ENCODE measurements at places on chromosomes 3 and 15.

DNA sequence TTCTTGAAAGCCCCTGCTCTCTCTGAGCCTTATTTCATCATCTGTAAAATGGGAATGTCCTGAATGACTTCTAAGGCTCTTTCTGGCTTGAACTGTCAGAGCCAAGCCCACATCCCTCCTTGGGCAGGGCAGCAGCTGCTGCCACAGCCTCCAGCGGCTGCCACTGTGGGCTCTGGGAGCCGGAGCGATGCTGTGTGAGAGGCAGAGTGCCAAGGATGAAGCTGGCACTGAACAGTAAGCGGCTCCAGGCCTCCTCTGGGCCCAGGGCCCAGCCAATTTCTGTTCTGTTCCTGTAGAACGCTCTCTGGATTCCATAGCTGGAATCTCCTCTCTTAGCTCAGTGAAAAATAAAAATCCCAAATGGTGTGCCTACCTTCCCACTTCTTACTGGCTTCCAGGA is 4.4 kb downstream of the CPLX3 start:
- no peak for DNase-seq

DNA sequence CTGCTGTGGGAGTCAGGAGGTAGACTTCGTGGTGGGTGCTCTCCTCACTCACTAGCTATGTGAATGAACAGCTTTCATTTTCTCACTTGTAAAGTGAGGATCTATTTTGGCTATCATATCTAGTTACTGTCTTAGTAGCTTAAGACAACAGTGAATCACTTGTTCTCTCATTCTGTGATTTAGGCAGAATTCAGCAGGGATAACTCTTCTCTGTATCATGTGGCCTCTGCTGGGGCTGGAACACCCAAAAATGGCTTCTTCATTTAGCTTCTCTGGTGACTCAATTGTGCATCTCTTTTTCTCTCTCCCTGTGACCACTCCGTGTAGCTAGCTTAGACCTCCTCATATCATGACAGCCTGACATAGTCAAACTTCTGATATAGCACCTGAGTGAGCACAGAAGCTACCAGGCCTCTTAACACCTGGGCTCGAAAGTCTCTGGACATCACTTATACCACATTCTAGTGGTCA is 68.4 kb downstream of the BFSP2 start:
- no peak for DNase-seq

DNA sequence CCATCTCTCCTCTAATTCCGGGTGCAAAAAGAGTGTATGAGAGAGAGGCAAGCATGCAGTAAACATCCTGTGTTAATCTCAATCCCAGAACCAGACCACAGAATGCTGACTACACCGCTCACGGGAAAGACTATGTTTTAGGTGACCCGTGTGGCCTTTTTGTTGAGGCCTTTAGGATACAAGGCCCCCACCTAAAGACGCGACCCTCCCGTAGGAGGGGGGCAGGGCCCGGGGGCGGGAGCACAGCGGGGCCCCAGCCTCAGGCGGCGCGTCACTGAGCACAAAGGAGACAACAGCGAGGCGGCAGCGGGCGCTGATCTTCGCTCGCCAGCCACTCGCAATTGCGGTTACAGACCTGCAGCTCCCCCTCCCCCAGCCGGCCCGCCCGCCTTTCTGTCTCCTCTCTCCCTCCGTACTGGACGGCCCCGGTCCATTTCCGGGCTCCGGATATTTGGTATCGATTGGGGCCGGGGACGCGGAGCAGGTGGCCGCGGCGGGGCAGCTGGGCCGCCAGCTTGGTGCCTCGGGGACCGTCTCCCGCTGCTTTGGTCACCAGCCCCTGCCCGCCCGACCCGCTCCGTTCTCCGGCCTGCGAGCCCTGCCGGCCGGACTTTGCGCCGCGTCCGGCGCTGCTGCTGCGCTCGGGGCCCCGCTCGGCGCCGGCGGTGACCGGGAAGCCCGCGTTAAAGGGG is at the start of gene CCDC50:
CCDC50 (plus strand) TSS at position 433 of the 692 bp plus-strand sequence. CDS start 281 bp downstream, outside the sequence.
- DNase-seq: peak; percentile 49

- DNase-seq: no peak
These were observed 248.5 kb upstream of the TGFBR2 start for GRCh38 chr3:30357897-30358296.

DNA sequence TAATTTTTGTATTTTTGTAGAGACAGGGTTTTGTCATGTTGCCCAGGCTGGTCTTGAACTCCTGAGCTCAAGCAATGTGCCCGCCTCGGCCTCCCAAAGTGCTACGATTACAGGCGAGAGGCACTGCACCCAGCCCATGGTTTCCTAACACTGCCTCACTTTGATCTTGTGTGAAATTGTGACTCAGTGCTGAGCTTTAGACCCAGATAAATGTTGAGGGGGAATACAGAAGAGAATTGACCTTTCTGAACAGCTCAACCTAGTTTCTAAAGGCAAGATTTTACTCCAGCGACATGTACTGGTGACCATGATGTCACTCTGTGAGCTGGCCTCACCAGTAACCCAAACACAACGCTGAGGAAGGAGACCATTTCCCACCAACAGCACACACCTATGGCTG is 73.5 kb downstream of the ATP1B3 start:
- no peak for DNase-seq

GRCh38 chr15:70559265-70560239 is 203.8 kb downstream of the UACA start:
- DNase-seq: peak; percentile 74

GRCh38 chr15:96068897-96069296 is 261.6 kb upstream of the NR2F2 start:
- DNase-seq: no peak

DNA sequence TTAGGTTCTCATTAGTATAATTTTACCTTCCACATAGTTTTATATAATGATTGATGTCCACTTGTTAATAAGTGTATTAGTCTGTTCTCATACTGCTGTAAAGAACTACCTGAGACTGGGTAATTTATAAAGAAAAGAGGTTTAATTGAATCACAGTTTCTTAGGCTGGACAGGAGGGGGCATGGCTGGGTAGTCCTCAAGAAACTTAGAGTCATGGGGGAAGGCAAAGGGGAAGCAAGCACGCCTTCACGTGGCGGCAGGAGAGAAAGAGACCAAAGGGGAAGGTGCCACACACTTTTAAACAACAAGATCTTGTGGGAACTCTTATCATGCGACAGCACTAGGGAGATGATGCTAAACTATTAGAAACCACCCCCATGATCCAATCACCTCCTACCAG is 19.2 kb downstream of the DZIP3 start:
- DNase-seq: no peak

DNA sequence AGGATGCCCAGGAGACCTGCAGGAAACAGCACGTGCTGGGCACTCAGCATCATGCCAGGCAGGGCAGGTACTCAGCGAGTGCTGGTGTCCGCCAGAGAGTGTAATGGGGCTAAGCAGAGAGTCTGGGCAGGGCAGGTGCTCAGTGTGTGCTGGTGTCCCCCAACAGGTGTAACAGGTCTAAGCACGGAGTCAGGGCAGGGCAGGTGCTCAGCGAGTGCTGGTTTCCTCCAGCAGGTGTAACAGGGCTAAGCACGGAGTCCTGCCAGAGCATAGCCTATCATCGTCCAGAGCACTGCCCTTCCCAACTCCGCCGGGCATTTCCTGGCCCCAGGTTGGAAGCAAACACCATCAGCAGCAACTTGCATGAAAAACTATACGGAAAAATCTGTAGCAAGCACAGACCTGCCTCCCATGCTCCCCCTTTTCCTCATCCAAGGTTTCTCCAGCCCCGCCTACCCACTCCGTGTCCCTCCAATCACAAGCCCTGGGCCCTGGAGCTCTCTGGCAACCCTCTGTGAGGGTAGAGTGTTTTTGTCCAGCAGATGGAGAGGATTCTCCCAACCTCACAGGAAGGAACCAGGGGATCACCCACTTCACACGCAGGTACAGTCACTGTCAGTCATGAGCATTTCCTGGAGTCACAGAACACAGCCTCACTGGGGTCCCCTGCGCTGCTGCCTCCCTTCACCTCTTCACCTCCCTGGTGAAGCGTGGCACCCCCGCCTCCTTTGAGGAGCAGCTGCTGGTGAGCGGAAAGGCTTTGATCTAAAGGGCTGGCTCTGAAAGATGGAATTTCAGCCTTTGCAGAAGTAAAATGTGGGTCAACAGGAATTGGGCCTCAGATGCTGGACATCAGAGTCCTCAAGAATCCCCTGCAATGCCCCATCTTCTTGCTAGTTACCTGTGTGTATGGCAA is 302.5 kb downstream of the OCA2 start:
- DNase-seq: no peak

GRCh38 chr3:135944831-135945230 is 20.7 kb upstream of the PPP2R3A start:
- DNase-seq: no peak

DNA sequence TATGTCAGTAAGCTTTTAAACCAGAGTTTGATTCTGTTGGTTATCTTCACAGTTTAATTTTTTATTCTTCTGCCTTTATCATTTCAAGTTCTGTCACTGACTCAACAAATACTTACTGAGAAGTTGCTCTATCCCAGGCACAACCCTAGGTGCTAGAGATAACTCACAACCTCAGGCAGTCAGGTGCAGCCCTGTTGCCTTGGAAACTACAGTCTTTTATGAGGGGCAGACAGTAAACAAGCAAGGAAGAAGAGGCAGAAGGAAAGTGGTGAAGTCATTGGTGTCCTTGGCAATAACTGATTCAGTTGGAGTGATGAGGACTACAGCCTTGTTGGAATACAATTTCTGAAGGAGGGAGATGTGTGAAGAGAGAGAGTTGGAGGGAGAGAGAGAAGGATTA is 142.1 kb upstream of the LRTM1 start:
- no peak for DNase-seq

GRCh38 chr3:46209746-46210470 is 1.8 kb upstream of the CCR1 start:
- DNase-seq: no peak

DNA sequence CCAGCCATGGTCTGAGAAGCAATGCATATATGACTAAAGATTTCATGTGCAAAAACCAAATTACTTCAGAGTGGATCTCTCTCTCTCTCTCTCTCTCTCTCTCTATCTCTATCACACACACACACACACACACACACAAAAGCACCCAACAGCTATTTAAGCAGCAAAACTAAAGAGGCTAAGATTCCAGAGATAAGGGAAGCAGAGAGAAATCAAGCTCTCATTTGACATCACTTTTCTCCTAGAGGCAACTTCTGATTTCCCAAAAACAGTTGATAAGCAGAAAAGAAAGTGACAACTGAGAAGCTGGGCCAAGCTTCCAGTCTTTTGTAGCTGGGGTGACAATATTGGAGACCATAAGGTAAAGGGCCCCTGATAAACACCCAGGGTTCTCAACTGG is 526.0 kb upstream of the NR2F2 start:
- no peak for DNase-seq

DNA sequence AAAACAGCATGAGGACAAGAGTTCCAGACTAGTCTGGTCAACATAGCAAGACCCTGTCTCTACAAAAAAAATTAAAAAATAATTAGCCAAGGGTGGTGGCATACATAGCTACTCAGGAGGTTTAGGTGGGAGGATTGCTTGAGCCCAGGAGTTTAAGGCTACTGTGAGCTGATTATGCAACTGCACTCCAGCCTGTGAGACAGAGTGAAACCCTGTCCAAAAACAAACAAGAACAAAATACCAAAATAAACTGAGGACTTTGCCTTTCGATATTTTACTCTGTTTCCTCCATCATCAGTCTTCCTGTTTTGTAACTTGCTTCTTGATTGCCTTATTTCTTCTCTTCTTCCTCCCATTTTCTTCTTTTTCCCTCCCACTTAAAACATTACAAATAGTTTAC is 504.4 kb downstream of the ROBO1 start:
- no peak for DNase-seq

DNA sequence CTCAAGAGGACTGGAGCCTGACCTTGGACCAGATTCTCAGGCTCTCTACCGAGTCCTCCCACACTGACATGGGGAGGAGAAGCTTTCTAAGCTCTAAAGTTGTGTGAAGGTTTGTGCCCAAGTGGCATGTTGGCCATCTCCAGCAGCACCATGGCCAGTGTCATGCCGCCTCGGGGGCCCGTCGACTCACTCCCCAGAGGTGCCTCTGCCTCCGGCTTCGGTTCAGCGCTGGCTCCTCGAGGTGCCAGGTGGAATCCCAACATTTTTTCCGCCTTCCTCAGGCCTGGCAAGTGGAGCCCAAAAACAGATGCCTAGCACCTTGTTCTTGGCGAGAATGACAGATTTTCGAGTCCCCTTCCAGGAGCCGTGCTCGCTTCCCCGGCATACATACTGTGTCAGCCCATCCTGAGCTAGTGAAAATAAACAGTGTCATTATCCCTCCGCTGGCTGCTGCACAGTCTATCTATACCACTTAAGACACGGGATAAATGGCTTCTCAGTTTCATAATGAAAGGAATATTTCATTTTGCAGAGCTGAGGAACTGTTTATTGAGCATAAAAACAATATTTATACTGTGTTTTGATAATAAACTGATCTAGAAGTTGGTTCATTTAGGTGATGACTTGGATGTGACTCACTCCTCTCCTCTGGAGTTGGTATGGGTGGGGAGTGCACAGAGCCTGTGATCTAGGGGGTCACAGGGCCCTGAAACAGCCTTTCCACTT is 328.5 kb upstream of the TLE3 start:
- DNase-seq: no peak

GRCh38 chr3:46845397-46845859 is 17.8 kb downstream of the MYL3 start:
- DNase-seq: no peak

DNA sequence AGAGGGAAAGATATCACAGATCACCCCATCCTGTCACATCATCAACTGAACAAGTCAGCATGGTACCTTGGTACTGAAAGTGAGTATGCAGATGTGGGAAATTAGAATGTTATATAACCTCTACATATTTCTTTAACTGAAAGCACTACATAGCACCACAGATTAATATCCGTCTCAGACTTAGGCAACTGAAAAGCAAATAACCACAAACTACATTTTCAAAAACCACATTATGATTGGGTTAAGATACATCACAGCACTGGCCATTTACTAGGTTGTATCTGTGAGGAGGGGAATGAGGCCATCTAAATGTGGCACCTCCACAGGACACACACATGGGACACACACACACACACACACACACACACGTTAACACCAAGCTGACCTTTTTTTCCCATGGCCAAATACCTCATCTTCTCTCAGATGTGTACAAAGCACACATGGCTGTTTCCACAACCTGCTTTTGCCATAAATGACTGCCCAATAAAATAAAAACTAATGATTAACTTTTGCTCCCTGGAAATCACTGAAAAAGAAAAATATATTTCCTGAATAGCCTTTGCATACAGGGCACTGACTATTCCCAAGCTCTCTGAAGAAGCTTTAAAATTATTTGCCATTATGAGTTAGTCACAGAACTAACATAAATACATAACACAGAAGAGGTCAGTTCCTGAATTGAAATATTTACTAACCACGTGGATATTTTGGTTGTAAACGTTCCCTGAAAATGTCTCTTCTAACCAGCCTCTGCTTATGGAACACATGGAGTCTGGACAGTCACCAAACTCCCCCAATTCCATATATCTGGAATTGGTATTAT is 60.1 kb downstream of the SUMF1 start:
- no peak for DNase-seq
